ENCODE measurements at places on chromosomes 3 and 15.
A peak's percentile ranks its signal among the peaks of the same experiment; 100 is the strongest.

GRCh38 chr3:15601399-15602145 lies at the start of the genes BTD and HACL1:
Gene BTD (plus strand): TSS chr3:15601745. CDS start chr3:15635440, 33,695 bp downstream.
Gene HACL1 (minus strand): TSS chr3:15601569. CDS start chr3:15601463, 106 bp downstream.
- peak; percentile 99 for DNase-seq

GRCh38 chr3:17055374-17056276 lies 170.9 kb downstream of the PLCL2 start:
- no peak for DNase-seq

DNA sequence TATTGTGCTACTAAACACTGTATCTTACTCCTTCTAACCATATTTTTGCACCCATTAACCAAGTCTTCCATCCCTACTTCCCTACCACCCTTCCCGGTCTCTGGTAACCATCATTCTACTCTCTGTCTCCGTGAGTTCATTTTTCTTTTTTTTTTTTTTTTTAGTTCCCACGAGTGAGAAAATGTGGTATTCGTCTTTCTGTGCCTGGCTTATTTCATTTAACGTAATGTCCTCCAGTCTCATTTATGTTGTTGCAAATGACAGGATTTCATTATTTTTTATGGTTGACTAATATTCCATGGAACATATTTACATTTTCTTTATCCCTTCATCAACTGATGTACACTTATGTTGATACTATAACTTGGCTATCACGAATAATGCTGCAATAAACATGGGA lies 31.7 kb downstream of the TJP1 start:
- DNase-seq = no peak

GRCh38 chr15:40990789-40991188 lies 37.5 kb downstream of the CHAC1 start:
- no peak for DNase-seq

DNA sequence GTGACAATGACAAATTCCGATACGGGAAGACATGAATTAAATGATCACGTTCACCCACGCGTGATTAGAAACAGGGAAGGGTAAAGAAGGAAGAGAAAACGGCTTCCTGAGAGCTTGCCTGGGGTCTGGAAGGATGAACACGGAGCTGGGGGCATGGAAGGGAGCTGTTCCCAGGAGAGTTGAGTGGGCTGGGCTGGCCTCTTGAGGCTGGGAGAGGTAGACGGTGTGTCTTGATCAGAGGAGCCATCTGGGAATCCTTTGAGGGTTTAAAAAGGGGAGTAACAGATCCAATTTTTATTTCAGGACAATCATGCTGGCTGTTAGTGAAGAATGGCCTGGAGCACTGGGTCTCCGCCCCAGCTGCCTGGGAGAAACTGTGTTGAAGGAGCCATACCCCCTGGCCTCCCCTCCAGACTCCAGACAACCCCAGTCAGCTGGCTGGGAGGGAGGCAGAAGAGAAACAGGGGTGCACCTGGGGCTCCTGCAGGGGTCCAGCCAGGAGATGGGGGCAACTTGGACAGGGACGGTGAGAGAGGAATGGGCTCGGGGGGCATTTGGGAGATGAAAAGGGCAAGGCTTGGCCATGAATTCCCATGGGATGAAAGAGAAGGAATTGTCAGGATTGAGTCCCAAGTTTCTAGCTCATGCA lies 53.6 kb upstream of the CGNL1 start:
- no peak for DNase-seq
